ENCODE measurements at places on chromosomes 16 and 17.

DNA sequence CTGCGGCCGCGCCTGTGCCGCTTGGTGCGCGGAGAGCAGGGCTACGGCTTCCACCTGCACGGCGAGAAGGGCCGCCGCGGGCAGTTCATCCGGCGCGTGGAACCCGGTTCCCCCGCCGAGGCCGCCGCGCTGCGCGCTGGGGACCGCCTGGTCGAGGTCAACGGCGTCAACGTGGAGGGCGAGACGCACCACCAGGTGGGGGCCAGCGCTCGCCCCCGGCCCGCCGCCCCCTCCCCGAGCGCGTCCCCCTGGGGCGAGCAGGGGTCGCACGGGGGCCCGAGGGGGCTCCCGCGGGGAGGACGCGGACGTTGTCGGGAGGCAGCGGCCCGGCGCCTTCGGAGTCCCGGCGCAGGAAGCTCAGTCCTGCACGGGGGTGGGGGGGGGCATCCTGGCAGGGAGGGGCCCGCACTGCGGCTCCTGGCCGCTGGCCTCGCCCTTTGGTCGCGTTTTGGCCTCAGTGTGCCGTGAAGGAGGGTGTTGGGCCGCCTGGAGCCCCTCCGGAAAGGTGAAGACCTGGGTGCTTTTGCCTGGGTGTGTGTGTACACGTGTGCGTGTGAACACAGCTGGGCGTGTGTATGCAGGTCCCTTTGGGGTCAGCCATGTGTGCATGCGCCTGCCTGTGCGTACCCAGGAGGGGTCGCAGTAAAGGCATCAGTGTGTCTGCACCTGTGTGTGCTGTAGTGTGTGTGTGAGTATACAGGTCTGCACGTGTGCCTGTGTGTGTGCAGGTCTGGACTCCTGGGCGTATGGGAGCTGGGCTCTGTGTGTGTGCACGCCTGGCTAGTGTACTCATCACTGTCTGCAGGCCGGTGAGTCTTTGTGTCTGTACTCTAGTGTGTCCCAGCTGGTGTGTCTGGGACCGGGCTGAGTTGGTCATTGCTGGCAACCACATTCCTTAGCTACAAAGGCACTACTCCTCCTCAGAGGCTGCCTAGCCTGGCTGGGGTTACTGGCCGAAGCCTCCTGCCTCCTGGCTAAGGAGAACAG, 615 bp downstream of the NHERF2 start:
- no peak for DNase-seq

DNA sequence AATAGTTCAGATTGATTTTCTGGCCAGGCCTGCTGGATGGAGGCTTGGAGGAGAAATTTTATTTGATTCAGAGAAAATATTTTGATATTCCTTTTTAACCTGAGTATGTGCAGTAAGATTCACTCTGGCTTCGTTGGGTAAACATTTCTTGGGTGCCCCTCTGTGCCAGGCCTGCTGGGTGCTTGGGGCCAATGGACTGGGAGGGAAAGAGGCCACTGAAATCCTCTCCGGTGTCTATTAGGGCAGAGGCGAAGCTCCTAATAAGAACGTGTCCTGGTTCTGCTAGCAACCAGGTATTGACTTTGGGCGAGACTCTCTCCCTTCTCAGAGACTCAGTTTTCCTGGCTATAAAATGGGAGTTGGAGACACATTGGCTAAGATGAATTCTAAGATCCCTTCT, 122.5 kb downstream of the CYLD start:
- no peak for DNase-seq

GRCh38 chr16:55502801-55503366, 6.0 kb upstream of the LPCAT2 start:
- DNase-seq = no peak

DNA sequence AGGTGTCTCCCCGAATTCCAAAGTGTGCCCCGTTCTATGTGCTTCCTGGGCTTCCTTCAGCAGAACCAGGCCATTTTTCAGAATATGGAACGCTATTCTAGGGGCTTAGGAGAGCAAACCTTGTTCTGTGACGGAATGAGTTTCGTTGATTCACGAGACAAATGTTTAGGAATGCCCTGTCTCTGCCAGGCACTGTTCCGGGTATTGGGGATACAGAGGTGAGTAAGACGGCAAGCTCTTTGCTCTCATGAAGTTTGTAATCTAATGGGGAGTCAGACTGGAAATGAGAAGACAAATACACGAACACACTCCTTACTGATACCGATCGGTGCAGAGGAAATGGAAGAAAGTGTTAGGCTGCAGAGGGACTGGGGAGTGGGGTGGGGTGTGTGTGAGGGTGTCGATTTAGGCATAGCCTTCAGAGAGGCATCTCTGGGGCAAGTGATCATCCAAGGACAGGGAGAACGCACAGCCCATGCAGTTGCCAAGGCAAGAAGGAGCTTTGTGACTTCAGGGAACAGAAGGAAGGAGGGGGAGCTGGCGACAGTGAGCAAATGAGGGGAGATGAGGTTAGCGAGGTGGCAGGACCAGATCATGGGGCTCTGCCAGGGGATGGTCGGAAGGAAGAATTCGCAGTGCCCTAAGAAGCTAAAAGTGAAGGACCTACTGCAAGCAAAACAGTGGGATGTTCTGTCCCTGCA, 189.6 kb downstream of the MSI2 start:
- DNase-seq = no peak

DNA sequence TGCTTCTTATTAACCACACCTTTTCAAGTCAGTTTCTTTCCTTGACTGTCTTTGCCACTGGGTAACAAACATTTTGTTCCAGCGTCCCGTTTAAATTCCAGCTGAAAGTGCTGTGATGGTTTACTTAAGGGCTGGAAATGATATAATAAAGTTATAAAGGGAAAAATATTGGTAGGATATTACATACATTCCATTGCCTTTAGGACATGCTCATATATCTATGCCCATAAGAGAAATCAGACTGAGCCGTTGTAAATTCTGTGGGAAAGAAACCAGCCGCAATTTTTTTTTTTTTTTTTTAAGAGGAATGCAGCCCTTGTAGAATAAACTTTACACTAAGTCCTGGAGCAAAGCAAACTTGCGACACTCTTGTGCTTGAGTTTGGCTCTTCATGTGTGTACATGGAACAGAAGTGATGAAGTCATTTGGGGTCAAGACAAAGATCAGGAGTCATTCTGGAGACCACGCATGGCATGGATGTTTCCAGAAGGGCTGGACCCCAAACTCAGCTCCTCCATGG, 210.9 kb downstream of the XYLT1 start:
- DNase-seq = no peak

- no peak for DNase-seq
These were observed 129.7 kb upstream of the MYOCD start for GRCh38 chr17:12536021-12536420.

GRCh38 chr17:59652119-59652518, 32.4 kb downstream of the CLTC start:
- DNase-seq = no peak

DNA sequence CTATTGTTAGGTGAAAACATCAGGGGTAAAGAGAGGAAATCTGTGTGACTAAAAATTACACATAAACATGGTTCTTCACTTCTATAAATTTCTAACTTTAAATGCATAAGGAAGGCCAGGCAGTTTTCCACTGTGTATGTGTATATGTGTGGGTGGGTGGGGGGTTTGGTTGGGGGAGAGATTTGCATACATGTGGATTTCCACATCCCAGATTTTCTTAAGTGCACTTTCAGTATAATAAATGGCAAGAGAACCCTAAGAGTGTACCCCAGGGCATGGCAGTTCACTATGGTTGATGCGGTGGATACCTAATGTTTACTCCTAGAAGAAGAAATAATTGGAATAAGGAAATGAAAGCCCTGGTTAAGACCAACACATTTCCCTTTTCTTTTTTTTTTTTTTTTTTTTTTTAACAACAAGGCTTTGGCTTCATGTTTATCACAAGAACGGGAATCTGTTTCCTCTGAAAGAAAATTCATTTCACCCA, 451.8 kb upstream of the CCL2 start:
- no peak for DNase-seq

DNA sequence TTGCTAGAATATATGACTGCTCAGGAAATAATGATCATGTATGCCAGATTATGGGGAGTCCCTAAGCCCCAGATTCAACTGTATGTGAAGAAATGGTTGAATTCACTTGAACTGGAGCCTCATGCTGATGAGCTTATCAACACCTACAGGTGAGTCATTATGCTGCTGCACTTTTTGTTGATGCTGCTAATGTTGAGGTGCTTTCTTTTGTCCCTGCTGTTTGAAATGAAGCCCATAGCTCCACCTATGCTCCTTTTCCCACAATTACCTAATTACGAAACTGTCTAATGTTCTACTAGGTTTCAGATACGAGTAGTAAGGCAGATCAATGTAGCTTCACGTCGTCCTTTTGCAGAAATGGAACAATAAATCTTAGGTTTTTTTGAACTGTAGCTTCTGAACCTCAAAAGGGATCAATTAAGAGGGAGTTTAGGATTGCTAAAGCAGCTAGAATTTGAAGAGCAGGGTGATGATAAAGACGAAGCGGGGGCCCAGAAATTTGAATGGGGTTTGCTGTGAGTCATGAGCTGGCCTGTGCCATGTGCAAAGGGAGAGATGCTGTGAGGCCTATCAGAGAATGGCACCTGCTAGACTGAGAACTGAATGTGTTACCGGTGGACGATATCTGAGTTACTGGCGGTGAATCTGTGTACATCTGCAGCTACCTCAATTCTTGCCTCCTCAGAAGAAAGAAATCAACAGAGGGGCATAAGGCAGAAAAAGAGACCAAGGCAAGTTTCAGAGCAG, 6.1 kb upstream of the UQCRC2 start:
- no peak for DNase-seq

DNA sequence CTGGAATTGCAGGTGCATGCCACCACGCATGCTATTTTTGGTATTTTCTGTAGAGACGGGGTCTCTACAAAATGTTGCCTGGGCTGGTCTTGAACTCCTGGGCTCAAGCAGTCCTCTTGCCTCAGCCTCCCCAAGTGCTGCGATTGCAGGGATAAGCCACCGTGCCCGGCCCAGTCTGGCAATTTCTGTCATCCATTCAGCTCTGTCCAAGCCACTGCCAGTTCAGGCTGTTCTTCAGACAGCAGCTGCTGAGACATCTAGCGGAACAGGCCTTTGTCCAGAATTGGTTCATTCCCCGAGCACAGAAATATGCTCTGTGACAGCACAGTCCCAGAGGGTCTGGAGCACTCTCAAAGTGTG, 5.4 kb downstream of the SLC47A1 start:
- no peak for DNase-seq

- DNase-seq = no peak
These were observed 43.8 kb downstream of the MYH10 start for GRCh38 chr17:8586766-8587165.

DNA sequence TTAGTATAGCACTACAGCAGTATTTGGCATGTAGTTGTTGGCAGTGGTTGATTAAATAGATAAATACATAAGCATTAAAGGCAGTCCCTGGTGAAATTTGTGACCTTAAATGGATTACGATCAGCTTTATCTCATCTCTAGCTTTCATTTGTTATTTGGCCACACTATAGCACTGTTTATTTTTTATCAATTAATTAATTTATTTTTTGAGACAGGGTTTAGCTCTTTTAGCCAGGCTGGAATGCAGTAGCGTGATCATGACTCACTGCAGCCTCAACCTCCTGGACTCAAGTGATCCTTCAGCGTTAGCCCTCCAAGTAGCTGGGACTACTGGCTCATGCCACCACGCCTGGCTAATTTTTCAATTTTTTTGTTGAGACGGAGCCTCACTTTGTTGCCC, 18.7 kb upstream of the ARHGAP17 start:
- DNase-seq = no peak

- DNase-seq = no peak
These were observed 8.0 kb upstream of the MYL4 start for GRCh38 chr17:47201166-47201565.

DNA sequence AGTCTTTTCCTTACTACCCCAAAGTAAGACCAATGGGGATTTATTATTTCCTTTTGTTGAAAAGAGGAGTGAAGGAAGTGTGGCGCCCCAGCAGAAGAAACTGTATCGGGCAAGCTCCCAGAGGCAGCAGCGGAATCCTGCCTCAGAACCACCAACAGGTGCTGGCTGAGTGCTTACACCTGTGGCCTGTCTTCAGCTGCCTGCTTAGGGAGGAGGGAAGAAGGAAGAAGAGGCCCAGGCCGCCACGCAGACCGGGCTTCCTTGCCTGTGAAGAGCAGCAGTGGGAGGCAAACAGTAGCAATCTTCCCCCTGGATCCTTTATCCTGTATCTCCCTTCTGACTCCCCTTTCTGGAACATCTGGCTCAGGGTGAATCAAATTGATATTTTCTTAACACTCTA, 134.7 kb downstream of the AATF start:
- no peak for DNase-seq

DNA sequence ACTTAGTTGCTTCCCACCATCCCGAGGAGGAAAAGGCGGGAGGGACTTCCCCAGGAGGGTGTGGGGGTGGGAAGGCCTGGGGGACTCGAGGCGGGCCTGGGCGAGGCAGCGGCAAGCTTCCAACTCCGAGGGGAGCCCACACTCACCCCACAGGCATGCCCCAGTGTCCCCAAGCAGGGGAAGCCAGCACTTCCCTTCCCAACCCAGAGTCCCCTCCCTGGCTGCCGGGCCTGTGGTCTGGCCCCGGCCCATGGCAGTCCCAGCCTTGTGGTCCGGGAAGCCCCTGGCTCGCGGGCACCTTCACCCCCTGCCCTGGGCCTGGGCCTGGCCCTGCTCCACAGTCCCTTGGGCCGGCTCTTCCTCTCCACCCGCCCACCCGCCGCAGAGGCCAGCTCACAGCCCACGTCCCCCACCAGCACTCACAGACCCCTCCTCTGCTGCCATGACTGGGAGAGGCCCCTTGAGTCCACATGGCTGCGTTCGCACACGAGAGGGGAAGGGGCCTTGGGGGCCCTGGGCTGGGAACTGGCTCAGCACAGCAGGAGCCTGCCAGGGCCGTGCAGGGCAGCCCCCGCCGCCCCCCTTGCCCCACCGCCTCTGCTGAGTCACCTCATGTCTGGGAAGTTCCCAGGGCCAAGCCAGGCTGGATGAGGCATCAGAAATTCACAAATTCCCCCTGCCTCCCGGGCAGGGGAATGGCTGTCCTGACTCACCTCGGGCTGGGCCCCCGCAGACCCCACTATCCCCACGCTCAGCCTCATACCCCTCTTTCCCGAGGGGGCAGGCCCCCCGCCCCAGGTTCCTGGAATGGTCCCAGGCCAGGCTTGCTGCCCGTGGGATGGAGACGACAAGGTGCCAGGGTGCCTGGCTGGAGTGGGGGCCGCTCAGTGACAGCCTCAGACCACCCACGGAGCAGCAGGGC, 27.8 kb downstream of the BAHCC1 start:
- DNase-seq = no peak

DNA sequence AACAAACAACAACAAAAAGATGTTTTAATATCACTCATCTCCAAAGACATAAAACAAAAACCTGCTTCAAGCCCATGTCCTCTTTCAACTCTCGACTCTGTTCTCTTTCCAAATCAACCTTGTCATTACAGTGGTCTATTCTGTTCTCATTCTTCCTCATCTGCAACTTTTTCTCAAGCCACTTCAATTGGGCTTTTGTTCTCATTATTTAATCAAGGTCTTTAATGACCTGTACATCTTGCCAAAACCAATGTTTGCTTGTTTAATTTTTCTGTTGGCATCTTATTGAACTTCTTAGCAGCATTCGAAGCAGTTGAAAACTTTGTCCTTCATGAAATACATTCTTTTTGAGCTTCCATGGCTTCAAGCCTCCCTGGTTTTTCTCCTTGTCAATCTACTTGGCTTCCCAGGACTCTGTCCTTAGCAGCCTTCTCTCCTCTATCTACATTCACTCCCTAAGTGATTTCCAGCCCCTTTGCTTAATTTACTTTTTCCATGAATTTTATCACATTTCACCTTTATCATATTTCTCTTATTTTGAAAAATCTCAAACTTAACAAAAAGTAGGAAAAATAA, 19.6 kb upstream of the RABEP1 start:
- DNase-seq = no peak

GRCh38 chr16:9170470-9170869, 79.0 kb downstream of the HAPSTR1 start:
- DNase-seq = no peak
